Activated CD8-positive, alpha-beta memory T cell treated with anti-CD3 and anti-CD28 coated beads, Interleukin-2, amount 50 U/mL, for 48 hours (primary cell): ENCODE measurements at places on chromosomes 4 and X.

DNA sequence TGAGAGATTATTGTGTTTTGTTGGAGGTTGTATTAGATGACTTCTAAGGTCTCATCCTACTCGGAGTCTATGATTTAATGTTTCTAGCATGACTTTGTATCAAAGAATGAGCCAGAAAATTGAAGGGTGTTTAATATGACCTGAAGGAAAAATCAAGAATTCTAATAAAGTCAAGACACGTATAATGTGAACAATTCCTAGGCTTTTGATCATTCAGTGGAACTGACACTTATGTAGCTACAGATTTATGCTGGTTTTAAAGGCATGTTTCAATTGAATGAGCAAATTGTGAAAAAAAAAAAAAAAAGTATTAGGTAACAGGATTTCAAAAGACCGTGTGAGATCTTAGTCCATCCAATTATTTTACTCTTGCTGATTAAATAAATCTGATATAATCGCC lies 64.9 kb downstream of the GRID2 start:
- DNase-seq: no peak

DNA sequence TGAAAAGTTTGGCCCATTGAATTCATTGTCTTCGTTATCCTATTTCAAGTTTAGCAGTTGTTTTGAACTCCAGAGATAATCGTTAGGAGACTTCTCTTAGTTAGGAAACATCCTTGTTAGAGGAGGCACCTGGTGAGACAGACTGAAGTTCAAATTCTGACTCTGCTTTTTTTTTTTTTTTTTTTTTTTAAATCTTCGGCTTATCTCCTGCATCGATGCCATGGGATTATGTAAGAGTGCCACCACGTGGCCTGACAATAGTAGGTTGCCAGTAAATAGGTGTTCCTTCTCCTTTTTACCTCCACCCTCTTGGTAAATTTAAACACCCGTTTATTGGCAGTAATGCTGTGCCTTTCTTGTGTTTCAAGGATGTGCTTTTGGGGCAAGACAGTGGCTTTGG lies 149.3 kb downstream of the SOWAHB start:
- no peak for DNase-seq

DNA sequence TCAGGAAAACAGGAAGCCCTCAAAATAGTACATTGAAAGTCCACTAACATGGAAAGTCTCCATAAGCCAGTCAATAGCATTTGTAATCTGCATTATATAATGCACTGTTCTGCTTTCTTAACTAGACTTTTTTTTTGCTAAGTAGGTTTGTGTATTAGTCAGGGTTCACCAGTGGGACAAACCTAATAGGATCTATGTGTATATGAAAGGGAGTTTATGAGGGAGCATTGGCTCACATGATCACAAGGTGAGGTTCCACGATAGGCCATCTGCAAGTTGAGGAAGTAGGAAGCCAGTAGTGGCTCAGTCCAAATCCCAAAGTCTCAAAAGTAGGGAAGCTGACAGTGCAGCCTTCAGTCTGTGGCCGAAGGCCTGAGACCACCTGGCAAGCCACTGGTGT lies 116.0 kb downstream of the MXRA5 start:
- DNase-seq: no peak

DNA sequence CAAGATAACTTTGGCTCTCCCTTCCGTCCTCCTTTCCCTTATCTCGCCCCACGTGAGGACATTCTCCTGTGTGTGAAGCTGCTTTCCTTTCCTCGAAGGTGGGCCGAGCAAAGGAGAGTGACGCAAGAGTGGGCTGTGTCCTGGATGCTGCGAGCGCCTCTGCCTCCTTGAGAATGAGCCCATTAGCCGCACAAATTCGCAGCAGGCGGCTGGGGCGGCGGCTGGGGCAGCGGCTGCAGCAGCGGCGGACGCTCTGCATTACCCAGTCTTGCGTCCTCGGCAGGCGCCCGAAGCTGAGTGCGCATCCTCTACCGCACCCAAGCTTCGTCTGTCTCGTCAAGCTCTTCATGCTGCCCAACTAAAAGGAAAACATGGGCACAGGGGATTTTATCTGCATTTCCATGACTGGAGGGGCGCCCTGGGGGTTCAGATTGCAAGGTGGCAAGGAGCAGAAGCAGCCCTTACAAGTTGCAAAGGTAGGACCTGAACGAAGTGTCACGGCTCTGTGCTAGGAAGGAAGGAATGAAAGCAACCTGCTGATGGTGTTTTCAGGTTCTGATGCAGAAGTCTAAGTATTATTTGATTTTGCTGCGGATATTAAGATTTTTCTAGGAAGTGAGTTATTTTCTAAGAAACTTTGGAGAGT lies at the start of gene SYNPO2:
TSS of gene SYNPO2 (plus strand) at position 189 of the 646 bp plus-strand sequence. CDS start at position 372, 183 bp downstream.
- DNase-seq: peak; percentile 71

GRCh38 chr4:121278811-121279368 lies 101.9 kb downstream of the QRFPR start:
- DNase-seq: no peak

DNA sequence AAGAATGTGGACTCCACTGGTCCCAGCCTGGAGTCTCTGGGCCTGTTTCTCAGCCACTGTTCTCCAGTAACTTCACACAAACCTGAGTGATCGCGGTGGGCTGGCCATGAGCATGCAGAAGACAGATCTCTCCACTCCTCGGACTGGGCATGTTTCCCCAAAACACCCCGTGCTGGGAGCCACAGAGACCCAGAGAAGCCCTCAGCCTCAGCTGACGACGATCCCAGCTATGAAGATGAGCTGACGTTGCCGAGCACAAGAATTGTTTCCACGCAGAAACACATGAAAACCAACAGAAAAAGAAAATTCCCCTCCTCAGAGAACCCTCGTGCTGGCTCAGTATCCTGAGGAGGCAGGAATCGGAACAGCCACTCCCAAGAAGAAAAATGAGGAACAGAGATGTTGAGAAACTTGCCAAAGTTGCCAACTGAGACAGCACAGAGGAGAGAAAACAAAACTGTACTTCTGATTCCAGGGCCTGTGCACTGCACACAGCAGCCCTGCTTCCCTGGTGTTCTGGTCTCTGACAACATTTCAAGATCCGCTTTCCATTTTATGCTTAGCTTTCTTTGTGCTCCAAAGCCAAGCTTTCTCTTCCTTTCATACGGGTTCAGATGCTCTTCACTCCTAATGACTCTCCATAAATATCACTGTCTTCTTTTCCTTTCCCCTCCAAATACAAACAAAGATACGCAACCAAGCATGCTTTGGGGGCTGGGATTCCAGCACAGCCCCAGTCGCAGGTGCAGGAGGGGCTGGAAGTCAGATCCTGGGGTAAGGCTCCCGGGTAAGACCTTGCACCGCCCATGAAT lies 81.4 kb downstream of the IRF2 start:
- DNase-seq: no peak

GRCh38 chrX:79259073-79259689 lies 108.0 kb downstream of the ITM2A start:
- no peak for DNase-seq

GRCh38 chr4:168440442-168441264 lies 39.6 kb downstream of the DDX60L start:
- DNase-seq: no peak

GRCh38 chr4:56817840-56818491 lies 3.5 kb downstream of the SPINK2 start:
- DNase-seq: peak; percentile 65

DNA sequence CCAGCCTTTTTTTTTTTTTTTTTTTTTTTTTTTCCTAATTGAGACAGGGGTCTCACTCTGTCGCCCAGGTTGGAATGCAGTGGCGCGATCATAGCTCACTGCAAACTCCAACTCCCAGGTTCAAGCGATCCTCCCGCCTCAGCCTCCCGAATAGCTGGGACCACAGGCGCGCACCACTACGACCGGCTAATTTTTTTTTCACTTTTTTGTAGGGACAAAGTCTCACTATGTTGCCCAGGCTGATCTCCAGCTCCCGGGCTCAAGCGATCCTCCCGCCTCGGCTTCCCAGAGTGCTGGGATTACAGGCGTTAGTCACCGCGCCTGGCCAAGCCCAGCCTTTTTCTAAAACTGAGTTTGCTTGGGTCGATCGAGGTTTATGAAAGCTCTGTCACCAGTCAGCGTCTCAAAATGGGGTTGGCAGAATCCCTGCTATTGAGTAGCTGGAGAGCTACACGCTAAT lies 1.3 kb upstream of the OTUD5 start:
- peak; percentile 57 for DNase-seq

GRCh38 chrX:15903186-15903681 lies 48.6 kb upstream of the AP1S2 start:
- DNase-seq: no peak

GRCh38 chrX:41759817-41760216 lies 35.8 kb downstream of the GPR82 start:
- DNase-seq: no peak

- DNase-seq: no peak
Measured at GRCh38 chr4:8157496-8157895, 1.1 kb downstream of the ABLIM2 start.

- DNase-seq: no peak
Measured at GRCh38 chr4:62940229-62940628, 1469.0 kb downstream of the TECRL start.

- no peak for DNase-seq
Measured at GRCh38 chr4:83267830-83268475, 16.6 kb downstream of the COQ2 start.

- no peak for DNase-seq
Measured at GRCh38 chr4:24067367-24068193, 177.7 kb upstream of the PPARGC1A start.

DNA sequence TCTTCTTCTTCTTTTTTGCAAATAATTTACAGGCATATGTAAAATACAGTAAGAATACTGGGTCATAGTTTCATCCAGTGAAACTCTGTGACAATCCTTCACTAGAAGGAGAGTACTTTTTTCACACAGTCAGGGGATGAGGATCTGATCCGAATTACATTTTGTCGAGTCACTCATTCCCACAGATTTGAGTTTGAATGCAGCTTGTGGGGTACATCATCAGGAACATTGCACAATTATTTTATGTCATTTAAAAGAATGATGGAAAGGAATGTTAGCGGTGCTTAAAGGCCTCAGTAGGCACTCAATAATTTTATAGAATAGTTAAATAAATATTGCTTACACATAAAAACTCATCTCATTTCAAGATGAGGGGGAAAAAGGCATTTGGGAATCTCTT lies 88.6 kb downstream of the CHRNA9 start:
- no peak for DNase-seq
